Activated CD4-positive, CD25-positive, alpha-beta regulatory T cell treated with anti-CD3 and anti-CD28 coated beads, Interleukin-2, amount 50 U/mL, for 24 hours (primary cell): ENCODE measurements at places on chromosomes 6 and 20.

DNA sequence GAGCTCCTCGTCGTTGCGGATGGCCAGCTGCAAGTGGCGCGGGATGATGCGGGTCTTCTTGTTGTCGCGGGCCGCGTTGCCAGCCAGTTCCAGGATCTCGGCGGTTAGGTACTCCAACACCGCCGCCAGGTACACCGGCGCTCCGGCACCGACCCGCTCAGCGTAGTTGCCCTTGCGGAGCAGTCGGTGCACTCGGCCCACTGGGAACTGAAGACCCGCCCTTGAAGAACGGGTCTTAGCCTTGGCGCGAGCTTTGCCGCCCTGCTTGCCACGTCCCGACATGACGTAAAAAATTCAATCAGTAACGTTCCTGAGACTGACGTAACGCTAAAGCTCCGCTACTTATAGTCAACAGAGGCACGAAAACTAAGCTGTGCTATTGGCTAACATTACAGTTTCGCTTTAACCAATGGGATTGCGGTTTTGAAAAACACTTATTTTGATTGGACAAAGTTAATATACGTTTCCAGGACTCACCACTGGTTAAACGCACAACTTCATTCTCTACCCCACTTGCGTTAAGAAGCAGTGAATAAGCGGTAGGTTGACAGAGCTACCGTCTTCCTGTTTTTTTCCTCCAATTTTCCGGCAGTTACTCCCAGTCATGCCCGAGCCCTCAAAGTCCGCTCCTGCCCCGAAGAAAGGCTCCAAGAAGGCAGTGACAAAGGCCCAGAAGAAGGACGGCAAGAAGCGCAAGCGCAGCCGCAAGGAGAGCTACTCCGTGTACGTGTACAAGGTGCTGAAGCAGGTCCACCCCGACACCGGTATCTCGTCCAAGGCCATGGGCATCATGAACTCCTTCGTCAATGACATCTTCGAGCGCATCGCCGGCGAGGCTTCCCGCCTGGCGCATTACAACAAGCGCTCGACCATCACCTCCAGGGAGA is 73.9 kb downstream of the OR2B2 start:
- peak; percentile 83 for ATAC-seq

- ATAC-seq: no peak
Measured at GRCh38 chr6:21190701-21191100, 402.9 kb upstream of the SOX4 start.

DNA sequence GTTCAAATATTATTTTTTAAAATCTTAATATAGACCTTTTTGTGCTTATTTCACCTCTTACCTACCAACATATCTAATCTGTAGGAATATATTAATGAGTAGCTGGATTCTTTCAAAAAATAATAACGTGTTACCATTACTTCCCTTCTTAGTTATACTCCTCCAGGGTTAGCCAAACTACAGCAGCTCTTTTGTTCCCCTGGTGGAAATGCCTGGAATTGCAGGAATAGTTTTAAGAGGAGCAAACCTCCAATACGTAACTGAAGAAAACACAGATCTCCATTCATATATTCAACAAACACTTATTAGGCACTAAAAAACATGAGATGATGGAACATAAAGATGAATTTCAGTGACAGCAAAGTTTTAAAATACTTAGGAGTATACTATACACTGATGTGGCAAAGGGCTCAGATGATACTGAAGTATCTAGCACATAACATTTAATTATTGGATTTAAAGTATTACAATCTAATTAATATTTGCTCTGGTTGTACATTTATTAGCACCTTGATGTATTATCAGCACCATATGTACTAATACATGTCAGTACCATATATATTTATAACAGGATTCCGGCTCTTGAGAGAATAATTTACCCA is 78.3 kb downstream of the TBX18 start:
- no peak for ATAC-seq

DNA sequence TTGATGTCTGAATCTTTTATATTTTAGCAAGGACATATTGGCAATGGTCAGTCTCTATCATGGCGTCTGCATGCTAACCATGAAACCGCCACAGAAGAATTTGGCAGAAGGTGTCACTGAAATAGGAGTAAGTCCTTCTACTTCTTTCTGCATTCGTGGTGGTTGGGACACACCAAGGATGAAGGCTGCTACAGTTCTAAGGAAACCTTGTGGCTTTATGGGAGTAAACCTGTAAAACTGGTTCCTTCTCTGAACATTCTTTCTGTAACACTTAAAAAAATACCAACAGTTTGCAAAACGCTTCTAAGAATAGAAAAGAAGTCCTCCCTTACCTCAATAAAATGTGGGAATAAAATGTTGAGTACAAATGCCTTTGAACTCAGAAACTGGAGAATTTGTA is 195.3 kb downstream of the SLC24A3 start:
- no peak for ATAC-seq

GRCh38 chr6:90643381-90643780 is 56.5 kb upstream of the MAP3K7 start:
- no peak for ATAC-seq

GRCh38 chr6:52162940-52163908 is 23.0 kb upstream of the IL17A start:
- no peak for ATAC-seq

DNA sequence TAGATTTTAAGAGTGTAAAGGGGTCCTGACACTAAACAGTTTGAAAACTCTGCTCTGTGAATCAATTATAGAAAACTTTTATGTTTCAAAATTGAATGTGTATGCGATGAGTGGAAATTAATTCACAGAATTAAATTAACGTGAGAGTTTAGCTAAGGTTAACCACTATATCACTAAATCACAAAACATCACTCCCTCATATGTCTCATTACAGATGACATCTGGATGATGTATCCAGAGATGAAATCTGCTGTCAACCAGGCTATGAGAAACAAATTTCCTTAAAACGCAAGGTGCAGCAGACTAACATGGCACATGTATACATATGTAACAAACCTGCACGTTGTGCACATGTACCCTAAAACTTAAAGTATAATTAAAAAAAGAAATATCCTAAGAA is 27.3 kb downstream of the PRSS35 start:
- no peak for ATAC-seq

- no peak for ATAC-seq
Measured at GRCh38 chr6:138499303-138500018, at the start of gene NHSL1. Gene NHSL1 (minus strand): TSS chr6:138499494. CDS start chr6:138499290, 204 bp downstream.

DNA sequence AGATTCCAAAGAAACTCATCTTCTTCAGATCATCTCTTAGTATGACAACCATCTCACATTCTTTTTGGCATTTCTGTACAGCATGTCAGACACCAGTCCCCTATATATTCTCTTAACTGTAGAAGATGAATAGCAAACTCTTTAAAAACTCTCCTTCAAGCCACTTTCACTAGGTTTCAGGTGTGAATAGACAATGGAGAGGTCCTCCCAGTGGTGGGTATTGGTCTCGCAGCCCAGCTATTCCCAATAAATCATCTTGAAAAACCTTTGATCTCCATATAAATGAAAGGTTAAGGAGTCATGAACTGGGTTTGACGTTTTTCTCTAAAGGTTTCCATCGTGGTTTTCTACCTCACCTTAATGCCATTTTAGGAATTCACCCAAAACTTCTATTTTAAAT is 180.0 kb downstream of the GJA1 start:
- no peak for ATAC-seq

DNA sequence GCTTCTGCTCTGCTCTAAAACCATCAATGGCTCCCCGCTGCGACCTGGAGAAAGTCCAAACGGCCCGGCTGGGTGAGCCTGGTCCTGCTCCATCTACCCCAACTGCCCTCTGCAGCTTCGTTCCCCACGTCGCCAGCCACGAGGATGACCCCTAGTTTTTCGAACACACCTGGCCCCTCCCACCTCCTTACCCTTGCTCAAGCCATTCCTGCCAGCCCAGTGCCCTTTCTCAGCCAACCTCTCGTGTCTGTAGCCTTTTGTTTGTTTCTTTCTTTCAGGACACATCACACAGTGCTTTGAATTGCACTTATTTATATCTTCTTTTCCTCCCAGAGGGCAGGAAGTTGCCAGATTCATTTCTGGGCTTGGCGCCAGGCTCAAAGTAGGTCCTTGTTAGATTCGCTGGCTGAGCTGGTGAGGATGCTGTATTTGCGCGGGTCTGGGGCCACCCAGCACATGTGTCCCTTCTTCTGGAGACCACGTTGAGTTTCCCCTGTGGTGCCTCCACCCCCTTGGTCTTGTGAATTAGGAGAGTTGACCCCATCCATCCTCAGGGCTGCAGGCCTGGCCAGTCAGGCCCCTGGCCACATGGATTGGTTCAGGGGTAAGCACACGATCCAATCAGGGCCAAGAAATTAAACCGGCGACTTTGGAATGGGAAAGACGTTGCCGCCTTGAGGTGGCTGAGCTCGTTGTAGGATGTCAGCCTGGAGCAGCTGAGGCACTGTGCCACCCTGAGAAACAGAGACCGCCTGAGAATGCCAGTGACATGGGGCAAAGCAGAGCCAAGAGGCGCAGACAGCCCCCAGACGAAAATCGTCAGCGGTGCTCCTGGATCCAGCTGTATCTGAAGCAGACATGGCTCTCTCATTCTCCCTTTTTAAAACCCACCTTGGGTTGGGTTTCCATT is 156.0 kb downstream of the CEBPB start:
- ATAC-seq: no peak

DNA sequence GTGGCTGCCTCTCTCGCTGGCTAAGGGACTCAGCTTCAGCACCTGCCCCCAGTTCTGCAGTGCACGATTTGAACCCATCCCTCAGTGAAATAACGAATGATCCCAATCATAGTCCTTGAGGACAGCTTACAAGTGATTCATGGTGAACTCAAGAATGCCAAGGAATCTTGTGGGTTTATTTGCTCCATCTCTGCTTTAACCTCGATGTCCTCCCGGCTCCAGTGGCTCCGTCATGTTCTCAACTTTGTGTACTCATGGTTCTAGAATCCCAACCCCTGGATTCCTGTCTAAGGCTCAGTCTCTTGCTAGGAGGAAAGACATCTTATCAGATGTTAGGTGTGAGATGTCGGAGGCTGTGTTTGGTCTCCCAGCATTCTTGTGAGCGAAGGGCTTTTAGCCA is 29.0 kb upstream of the GTSF1L start:
- ATAC-seq: no peak

- peak; percentile 72 for ATAC-seq
Measured at GRCh38 chr6:31396422-31397152, 6.8 kb upstream of the MICA start.

- no peak for ATAC-seq
Measured at GRCh38 chr20:41118632-41119031, 18.7 kb upstream of the PLCG1 start.

GRCh38 chr20:24118441-24119175 is 130.0 kb upstream of the GGTLC1 start:
- no peak for ATAC-seq

DNA sequence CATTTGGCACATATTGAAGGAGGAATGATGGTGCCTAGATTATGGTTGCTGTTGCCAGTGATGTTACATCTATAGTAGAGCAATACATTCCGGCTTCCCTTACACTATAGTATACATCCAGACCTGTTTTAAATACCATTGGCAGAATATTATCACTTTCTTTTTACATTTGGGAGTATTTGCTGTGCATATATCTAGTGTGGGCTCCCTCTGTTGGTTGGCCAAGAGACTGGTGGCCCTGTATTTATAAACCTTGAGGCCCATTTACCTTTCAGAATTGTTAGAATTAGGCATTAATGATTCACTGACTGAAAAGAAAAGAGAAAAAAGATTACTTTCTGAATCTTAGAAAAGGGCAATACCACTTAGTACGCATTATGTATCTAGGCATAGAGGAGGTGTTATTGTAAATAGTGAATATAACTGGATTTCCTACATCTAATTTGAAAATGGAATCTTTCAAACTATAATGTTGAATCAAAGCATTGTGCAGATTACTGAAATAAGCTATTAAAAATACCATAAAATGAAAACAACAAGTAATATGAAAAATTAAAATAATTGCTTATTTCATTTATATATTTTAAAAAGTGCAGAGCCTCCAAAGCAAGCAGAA is 628.8 kb upstream of the MAN1A1 start:
- ATAC-seq: no peak
